ENCODE measurements at places on chromosomes 12 and 14.
A peak's percentile ranks its signal among the peaks of the same experiment; 100 is the strongest.

DNA sequence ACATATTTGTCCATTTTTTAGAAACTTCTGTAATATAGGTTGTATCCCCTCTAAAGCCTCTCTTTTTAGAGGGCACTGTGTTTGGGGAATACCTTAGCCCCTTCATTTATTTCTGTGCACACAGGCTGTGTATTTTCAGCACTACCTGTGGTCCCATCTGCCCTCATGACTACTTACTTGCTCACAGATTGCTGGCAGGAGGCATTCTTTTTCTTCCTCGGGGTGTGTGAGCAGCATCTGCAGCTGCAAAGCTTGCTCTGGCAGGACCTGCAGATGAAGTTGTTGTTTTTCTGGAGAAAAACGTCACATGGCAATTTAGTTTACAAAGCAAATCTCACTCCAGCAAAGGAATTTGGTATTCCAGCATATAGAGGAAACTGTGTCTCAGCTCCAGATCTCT, 24.3 kb downstream of the ANG start:
- no peak for DNase-seq

GRCh38 chr14:91649930-91650329, 82.0 kb downstream of the CATSPERB start:
- peak; percentile 23 for DNase-seq

GRCh38 chr12:115957686-115958290, 319.7 kb downstream of the MED13L start:
- DNase-seq, result no peak

- no peak for DNase-seq
These were observed 33.5 kb downstream of the RHOJ start for GRCh38 chr14:63237791-63238190.

DNA sequence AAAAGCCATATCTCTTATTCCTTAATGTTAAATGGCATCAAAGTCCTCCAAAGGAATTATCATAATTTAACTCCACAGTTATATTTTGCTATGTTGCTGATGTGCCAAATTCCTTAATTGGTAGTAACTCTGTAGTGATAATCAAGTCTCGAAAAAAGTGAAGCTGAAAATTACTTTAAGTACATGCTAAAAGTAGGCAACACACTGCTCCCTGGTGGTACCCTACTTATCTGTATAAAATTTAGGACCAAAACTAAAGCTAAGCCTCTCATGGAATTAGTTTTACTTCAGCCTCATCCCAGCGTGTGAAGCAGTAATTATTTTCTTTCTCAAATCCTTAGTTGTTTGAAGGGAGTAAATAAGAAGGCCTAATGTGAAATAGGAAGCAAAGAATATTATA, 132.8 kb downstream of the TTLL5 start:
- no peak for DNase-seq

DNA sequence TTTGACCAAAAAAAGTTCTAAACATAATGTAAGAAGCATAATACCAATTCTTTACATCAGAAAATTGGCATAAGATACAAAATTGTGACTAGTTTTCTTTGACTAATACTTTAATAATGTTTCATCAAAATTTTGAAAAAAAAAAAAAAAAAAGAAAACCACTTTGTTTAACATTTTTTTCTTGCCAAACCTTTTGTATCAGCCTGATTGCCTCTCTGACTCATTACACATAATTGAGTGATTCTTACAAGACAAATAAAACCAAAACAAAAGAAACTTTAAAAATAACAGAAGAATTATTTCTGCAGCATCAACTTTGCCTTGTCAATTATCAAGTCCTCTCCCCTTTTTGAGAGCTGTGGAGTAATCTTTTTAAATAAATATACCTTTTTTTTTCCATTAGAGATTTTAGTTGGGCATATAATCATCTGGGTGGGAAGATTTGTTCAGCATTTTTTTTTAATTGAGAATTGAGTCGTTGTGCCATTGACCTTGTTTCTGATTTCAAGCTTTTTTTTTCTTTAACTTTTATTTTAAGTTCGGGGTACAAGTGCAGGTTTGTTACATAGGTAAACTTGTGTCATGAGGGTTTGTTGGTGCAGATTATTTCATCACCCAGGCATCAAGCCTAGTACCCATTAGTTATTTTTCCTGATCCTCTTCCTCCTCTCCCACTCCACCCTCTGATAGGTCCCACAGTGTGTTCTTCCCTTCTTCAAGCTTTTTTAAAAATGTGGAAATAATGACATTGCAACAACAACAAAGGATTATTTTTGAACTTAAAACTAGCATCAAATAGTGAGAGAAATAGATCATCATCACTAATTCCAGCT, 45.8 kb upstream of the HMGA2 start:
- peak; percentile 20 for DNase-seq

- DNase-seq, result no peak
These were observed 143.7 kb downstream of the ASCL4 start for GRCh38 chr12:107917912-107918800.

GRCh38 chr12:7019043-7019569, 830 bp upstream of the LPCAT3 start:
- no peak for DNase-seq

DNA sequence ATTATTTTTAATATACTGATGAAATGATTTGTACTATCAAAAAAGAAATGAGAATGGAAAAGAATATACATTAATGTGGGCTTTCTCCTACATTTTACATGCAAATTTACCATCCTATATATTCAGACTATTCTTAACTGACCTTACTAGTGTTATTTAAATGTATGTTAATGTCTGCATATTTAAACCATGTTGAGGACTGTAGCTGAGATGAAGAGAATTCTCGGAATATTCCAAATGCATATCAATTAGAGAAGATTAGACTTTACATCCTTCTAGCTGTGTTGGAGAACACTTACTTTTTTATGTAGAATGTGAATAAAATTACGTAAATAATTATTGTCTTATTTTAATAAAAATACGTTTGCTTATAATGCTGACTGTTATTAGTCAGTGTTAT, 990.1 kb upstream of the LRFN5 start:
- no peak for DNase-seq

DNA sequence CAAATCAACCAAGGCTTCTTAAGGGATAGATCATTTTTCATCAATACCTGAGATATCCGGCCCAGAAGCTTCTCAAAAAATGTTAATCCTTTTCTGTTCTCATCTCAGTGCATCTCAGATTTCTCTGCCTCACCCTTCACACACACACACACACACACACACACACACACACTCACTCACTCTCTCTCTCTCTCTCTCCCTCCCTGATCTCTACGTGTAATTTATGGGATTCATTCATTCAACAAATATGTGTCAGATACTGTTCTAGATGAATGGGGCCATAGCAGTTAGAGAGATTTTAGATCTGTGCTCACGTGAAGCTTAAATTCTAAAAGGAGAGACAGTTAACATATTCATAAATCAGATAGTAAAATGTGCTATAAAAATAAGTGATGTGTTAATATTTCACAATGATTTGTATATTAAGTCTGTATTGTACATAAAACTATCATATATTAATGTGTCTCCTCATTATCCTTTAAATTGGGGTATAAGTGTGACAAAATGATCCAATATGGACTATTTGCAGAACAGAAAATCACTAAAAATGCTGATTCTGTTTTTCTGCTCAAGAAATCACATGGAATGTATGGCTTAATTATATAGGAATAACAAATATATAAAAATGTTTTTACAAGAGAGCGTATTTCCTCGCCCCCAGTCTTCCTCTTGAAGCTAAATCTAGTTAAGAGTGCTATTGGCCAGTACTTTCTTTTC, 7.3 kb upstream of the FRMD6 start:
- peak; percentile 33 for DNase-seq

GRCh38 chr14:97331526-97331925, 534.3 kb downstream of the VRK1 start:
- no peak for DNase-seq

DNA sequence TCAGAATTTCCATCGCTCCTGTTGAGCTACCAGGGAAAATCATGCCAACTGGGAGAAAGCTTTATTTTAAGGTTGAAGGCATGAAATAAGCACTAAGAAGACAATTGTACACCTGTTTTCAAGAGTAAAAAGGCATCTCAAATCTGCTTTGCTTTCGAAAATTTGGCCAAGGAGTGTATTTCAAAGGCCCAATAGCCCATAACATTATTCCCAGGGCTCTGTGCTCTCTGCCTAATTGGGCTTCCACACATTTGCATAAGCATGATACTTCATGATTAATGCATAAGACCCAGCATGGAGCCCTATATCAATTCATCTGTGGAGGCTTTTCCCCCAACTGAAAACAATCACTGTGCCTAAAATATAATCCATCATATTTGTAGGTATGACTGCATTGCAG, 258.5 kb downstream of the NOVA1 start:
- DNase-seq, result no peak

DNA sequence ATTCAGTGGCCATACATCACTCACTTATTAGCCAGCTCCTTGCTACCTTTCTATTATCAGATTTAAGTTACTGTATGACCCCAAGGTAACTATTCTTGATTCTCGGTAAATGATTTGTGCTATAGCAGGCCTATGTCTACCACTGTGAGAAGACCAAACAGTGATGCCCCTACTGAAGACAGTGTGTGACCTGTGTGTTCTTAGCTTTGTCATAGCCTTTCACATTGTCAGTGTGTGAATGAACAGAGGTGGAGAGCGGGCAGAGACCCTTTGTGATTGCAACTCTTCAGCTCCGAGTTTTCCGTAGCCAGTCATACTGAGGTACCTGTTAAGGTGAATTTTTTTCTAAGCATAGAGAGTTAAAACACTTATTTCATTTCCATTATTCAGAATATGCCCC, 294.0 kb downstream of the LRFN5 start:
- DNase-seq, result no peak

DNA sequence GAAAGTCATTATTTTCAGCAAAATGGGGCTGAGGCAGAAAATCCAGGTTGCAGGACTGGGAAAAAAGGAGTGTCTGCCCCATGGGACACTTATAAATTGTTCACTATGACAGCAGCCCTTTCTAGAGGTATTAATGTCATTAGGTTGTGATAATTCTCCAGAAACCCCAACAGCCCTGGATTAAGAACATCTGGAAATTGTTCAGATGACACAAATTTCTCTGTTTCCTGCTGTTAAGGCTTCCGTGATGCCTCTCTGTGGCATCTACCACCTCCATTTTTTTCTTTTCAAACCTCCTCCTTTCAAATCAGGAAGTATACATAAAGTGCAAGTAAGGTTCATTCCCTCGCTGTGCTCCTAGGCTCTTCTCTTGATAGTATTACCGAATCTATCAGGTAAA, 25.6 kb downstream of the EGLN3 start:
- DNase-seq, result no peak

Measured in kidney glomerular epithelial cell (primary cell).